ENCODE measurements at places on chromosomes 12 and 14.
A peak's percentile ranks its signal among the peaks of the same experiment; 100 is the strongest.

GRCh38 chr14:23127861-23128260 lies 8.8 kb upstream of the CEBPE start:
- DNase-seq: no peak

DNA sequence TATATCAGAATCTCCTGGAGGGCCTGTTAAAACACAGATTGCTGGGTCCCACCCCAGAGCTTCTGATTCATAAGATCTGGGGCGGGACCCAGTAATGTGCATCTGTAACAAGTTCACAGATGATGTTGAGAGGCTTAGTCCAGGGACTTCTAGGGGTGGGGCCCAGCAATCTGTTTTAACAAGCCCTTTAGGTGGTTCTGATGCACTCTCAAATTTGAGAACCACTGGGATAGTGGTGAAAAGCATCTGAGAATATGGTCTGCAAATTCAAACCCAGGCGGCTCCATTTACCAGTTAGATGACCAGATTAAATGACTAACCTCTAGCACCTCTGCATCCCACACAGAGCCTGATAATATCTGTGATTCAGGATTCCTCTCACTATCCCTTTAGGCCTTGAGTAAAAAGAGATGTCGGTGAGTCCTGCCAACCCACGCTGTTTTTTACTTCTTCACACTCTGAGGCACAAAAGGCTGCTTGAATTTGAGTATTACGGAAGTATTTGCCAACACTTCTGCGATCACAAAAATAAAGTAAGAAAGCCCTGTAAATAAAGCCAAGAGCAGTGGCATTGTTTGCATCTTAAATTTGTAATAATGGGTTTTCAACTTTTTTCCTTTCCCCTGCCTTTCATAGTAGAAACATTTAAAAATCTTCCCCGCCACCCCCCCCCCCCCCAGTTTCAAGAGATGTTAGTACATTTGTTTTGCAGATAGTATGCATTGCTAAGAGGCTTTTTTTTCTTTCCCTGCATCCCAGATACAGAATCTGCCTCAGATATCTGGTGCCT lies 1.8 kb upstream of the FRS2 start:
- DNase-seq: no peak

DNA sequence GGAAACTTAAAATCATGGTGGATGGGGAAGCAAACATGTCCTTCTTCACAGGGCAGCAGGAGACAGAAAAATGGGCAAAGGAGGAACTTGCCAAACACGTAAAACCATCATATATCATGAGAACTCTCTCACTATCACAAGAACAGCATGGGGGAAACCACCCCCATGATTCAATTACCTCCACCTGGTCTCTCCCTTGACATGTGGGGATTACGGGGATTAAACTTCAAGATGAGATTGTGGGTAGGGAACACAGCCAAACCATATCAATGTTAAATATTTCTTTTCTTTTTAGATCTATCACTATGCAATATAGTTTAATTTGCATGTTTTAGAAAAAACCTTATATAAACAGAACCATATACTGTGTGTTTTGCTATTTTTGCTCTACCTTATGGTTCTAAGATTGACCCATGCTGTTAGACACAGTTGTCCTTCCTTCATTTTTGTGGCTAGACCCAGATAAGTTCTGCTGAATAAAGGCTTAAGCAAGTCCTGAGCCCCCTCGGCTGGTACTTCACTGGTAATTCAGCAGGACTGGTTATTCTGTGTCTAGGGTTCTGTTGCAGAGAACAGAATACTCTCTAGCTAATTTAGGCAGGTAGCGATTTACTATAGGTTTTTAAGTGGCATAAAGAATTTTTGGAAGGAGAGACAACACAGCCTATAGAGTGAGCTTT lies 253.7 kb upstream of the HMGA2 start:
- no peak for DNase-seq

DNA sequence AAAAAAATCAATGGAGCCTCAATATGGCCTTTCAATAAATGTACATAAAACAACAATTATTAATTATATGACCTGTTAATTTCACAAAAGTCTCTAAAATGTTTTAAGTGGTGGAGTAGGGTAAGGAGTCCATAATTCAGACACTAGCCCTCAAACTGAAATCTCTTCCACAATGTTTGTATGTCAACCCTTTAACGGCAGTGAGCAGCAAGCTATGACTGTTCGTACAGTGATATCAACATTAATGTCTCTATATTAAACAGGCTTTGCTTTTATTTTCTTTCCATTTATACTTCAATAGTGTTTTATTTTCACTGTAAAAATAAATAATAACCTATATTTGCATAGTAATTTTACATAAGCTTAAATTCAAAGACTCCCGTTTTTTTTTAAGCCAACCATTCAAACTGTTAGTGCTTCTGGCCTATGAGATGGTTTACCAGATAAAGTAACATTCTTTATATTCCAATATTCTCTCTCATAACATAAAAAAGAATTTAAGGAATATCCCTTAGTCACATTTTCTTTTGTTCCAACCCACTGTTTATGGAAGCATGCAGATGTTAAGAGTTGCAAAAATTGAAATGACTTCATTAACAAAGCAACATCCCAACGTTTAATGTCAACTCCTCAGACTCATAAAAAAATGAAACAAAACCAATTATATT lies 2.3 kb downstream of the CDK17 start:
- no peak for DNase-seq

- peak; percentile 15 for DNase-seq
Measured at GRCh38 chr14:50964683-50965390, 20.6 kb upstream of the PYGL start.

GRCh38 chr12:32134101-32134888 lies 27.6 kb downstream of the BICD1 start:
- no peak for DNase-seq

GRCh38 chr12:64385468-64385867 lies 5.1 kb downstream of the C12orf56 start:
- DNase-seq: no peak

DNA sequence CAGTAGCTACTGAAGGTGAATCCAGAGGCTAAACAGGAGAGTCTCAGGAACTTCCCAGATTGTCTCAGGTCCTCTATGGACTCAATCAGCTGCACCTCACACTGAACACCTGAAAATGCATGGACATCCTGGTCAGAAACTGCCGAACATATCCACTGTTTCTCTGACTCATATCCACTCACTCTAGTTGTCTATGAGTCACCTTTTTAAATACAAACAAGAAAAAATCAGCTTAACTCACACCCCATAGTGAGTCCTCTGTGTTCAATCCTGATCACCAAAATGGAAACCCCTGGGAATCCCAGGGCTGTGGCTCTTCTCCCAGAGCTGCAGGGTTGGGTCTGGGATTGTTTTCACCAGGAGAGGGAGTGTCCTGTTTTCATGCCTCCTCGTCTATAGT lies 556.7 kb downstream of the TMEM121 start:
- no peak for DNase-seq

GRCh38 chr12:42638697-42639096 lies 49.2 kb upstream of the PRICKLE1 start:
- DNase-seq: no peak

GRCh38 chr14:38074754-38075153 lies 132.9 kb upstream of the SSTR1 start:
- no peak for DNase-seq

DNA sequence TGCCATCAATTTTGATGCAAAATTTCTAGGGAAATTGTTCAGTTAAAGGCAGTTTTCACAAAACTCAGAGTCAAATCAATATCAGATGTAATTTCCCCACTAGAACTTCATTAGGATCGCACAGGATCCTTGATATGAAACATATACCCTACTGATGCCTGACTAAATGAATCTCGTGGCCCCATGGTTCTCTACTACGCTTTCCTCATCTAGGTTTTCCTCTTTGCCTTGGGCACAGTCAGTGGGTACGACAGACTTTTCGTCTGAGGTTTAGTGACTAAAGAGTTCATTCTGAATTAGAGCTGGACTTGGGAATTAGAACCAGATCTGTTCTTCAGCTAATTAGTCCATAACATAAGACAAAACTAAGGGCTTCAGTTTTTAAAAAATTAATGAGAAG lies 42.5 kb upstream of the GNPNAT1 start:
- no peak for DNase-seq

DNA sequence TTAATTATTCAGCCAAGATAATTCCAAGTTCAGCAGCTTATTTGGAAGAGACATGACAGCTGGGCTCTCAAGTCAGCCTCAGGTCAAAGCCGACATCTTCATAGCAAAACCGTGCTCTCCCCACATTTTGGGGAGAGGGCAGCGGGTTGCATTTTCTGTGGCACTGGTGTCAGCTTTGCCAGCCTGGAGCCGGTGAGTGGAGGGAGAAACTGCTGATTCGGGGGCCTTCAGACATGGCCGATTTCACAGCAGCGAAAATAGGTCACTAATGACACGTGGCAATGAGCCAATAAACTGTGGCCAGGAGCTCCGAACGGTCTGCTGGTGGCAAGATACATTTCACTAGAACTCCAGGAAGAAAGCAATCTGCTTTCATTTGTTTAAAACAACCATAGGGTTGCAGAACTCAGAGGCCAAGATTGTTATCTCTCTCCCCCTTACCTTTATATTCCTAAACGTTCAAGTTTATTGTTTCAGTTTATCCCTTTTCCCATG lies 173.2 kb downstream of the CAND1 start:
- DNase-seq: no peak

- no peak for DNase-seq
Measured at GRCh38 chr12:82818271-82819035, 131.7 kb downstream of the TMTC2 start.
